ENCODE measurements at places on chromosomes 11 and 22.

- no peak for DNase-seq
- no peak overlapping the region for H3K4me3 ChIP-seq
- no peaks in the 10 kb centered on the region for H3K36me3 ChIP-seq
These were observed 2.7 kb upstream of the GSTT4 start for GRCh38 chr22:24008022-24008283.

- no peaks in the 10 kb centered on the region for H3K36me3 ChIP-seq
- no peaks in the 10 kb centered on the region for H3K27me3 ChIP-seq
- H3K4me1 ChIP-seq: peaks cover 18% of the 10 kb centered on the region
These were observed 32.3 kb downstream of the ARHGAP42 start for GRCh38 chr11:100719362-100719761.

DNA sequence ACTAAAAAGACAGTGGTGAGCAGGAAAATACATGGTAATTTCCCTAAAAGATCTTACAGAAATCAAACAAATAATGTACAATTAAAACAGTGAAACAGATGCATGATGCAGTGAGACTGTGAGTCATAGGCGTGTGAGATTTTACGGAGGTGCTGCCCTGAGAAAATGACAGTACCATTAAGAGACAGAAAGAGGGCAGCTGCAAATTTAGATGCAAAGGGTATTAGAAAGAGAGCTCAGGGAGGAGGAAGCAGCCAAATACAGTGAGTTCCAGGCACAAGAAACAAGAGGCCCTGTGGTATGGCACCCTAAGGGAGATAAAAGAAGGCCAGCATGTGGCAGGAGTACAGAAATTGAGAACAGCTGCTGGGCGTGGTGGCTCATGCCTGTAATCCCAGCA lies 88.5 kb upstream of the FIBIN start:
- no peaks in the 10 kb centered on the region for H3K27me3 ChIP-seq
- DNase-seq: no peak
- peaks cover 23% of the 10 kb centered on the region for H3K4me1 ChIP-seq
- no peaks in the 10 kb centered on the region for H3K36me3 ChIP-seq
- no peak overlapping the region for H3K27ac ChIP-seq
- H3K4me3 ChIP-seq: no peak overlapping the region

DNA sequence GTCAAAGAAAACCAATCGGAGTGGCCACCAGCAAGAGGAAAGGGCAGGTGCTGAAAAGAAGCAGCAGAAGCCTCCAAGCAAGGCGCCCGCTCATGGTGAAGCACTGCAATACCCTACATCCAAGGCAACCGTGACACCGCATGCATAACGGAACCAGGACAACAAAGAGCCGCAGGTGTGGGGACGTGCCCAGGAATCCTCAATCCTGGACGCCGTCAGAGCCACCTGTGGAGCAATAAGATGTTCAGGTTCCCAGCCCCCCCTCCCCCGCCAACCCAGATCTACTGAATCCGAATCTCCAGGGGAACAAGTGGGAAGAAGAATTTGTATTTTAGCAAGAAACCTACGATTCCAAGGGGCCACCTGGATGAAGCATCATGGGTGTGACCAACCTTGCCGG lies 70.8 kb downstream of the SHANK2 start:
- H3K4me3 ChIP-seq: no peak overlapping the region
- DNase-seq: no peak

- no peak overlapping the region for H3K4me3 ChIP-seq
- H3K4me1 ChIP-seq: peaks cover 9% of the 10 kb centered on the region
- H3K27ac ChIP-seq: no peak overlapping the region
- peaks cover 2% of the 10 kb centered on the region for H3K27me3 ChIP-seq
- DNase-seq: no peak
These were observed 40.7 kb upstream of the COMT start for GRCh38 chr22:19900707-19901436.

- no peak overlapping the region for H3K4me3 ChIP-seq
- no peaks in the 10 kb centered on the region for H3K36me3 ChIP-seq
- H3K27ac ChIP-seq: no peak overlapping the region
- DNase-seq: no peak
These were observed 36.9 kb downstream of the EIF3F start for GRCh38 chr11:8023831-8024555.

- no peaks in the 10 kb centered on the region for H3K36me3 ChIP-seq
- DNase-seq: no peak
- H3K27me3 ChIP-seq: no peaks in the 10 kb centered on the region
These were observed at the start of gene OOSP1 for GRCh38 chr11:59938132-59938531. TSS of gene OOSP1 (plus strand) at chr11:59938432. CDS start at chr11:59938455, 23 bp downstream.

DNA sequence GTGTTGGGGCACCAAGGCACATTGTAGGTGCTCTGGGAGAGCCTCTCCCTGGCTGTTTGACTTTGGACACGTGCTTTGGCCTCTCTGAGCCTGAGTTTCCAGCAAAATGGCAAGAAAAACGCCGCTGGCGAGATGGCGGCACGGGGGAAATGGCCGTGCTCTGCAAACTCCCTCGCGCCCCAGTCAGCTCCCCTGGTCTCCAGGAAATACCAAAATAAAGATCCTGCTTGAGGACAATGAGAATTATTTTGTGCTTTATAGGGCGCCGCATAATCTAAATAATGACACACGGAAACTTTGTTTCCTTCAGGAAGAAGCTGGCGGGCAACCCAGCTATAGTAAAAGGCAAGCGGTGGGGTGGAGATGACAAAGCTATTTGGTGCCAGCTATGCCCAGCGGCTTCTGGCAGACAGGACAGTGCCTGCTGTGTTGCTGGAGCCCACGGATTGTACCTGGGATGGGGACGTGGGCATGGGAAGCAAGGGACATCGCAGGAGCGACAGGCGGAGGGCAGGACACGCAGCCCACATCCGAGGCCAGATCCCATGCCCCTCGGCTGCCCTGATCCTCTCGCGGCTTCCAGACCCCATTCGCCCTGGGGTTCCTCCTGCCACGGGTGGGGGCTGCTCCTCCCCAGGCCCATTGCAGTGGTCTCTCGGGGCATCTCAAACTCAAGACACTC lies 26.3 kb upstream of the RFPL3 start:
- H3K27me3 ChIP-seq: peaks cover 24% of the 10 kb centered on the region
- H3K27ac ChIP-seq: no peak overlapping the region
- no peaks in the 10 kb centered on the region for H3K36me3 ChIP-seq
- DNase-seq: no peak
- H3K4me3 ChIP-seq: no peak overlapping the region
- H3K4me1 ChIP-seq: no peaks in the 10 kb centered on the region

DNA sequence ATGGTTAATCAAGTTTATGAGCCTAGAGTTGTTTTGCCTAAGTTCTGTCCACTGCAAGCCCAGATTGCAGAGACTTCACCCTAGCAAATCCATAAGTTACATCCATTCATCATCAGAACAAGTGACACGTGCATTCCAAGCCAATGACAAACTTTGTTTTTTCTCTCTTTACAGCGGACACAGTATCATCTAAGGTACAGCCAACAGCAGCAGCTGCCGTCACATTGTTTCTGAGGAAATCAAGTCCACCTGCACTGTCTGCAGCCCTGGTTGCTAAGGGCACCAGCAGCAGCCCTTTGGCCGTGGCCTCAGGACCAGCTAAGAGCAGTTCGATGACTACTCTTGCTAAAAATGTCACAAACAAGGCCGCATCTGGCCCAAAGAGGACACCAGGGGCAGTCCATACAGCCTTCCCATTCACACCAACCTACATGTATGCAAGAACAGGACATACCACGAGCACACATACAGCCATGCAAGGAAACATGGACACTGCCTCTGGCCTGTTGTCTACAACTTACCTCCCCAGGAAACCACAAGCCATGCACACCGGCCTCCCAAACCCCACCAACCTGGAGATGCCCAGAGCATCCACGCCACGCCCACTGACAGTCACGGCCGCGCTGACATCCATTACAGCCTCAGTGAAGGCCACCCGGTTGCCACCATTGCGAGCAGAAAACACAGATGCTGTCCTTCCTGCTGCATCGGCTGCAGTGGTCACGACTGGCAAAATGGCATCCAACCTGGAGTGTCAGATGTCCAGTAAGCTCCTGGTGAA lies 155.8 kb downstream of the C11orf91 start:
- no peak overlapping the region for H3K4me3 ChIP-seq
- no peaks in the 10 kb centered on the region for H3K36me3 ChIP-seq
- no peak for DNase-seq
- peaks cover 39% of the 10 kb centered on the region for H3K27me3 ChIP-seq
- H3K4me1 ChIP-seq: no peaks in the 10 kb centered on the region
- no peak overlapping the region for H3K27ac ChIP-seq

- no peak overlapping the region for H3K4me3 ChIP-seq
- H3K27ac ChIP-seq: no peak overlapping the region
- DNase-seq: no peak
- H3K27me3 ChIP-seq: peaks cover 31% of the 10 kb centered on the region
- no peaks in the 10 kb centered on the region for H3K4me1 ChIP-seq
These were observed 31.5 kb downstream of the PARVG start for GRCh38 chr22:44211946-44212930.

DNA sequence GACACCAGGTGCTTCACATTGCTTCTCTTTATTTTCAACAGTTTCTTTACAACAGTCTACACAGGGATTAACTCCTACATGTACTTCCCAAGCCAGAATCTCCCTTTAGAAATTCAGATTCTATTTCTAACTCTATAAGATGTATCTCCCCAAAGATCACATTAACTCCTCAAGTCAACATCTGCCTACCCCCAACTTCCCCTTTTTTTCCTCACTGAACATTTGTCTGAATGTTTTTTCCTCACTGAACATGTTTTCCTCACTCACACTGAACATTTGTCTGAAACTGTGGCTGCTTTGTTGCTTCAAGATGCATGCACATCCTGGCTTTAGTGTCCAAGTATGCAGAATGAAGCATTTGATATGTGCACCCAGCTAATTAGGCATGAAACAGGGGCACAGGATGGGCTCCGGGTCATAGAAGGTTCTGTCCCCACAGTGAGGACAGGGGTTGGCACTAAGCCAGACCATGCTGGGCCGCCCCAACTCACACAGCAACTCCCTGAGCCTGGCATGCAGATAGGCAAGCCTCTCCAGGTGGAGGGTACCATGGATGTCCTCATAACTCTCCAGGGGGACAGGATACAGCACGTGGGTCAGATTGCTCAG lies 11.3 kb downstream of the PRAME start:
- H3K27me3 ChIP-seq: peaks cover 70% of the 10 kb centered on the region
- H3K4me3 ChIP-seq: no peak overlapping the region
- H3K27ac ChIP-seq: no peak overlapping the region
- no peaks in the 10 kb centered on the region for H3K36me3 ChIP-seq
- DNase-seq: no peak
